Testis (tissue), 5 donors: ENCODE measurements at places on chromosomes 7 and 10. TPM values are rescaled to one million over a fixed set of nuclear protein-coding genes. Genes with fewer than 3 reads are reported as not detected.

Gene TLX1
- polyA plus RNA-seq = 0.44 TPM

Gene ITGA8
- 6.9 TPM for polyA plus RNA-seq

Gene OPALIN
- not detected for polyA plus RNA-seq

GRCh38 chr10:86036544-86036831 lies 330.1 kb downstream of the GRID1 start:
- H3K27ac ChIP-seq = no peak overlapping the region
- H3K4me3 ChIP-seq = no peak overlapping the region
- H3K36me3 ChIP-seq = no peaks in the 10 kb centered on the region
- no peaks in the 10 kb centered on the region for H3K4me1 ChIP-seq
- H3K27me3 ChIP-seq = no peaks in the 10 kb centered on the region
- DNase-seq = no peak

DNA sequence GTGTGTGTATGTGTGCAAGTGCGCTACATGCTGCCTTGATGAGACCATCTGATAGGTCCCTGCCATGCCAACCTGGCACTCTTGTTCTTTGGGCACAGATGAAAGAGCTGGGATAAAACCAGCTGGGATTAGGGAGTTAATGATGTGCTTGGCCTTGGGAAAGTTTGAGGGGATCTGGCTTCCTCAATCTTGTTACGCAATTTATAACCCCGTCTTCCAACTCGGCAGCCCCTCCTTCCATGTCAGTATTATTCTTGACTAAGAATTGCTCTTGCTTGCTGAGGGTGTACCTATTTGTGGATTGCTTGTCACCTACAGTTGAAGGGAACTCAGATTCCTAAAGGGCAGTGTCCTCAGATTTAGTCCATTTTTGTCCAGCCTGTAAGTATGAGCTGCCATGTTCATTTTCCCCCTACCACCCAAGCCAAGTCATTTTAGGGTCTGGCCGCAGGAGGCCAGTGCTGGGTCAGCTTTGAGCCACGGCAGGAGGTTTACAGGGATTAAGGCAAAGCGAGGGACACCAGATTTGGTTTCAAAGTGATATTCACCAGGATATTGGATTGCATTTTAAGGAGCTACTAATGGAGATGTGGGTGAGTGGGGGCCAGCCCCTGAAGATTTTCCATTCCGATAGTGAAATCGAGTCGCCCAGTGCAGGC lies 34.1 kb upstream of the KCNMA1 start:
- no peak for DNase-seq
- no peaks in the 10 kb centered on the region for H3K4me1 ChIP-seq
- no peak overlapping the region for H3K4me3 ChIP-seq
